ENCODE measurements at places on chromosomes 5 and 9.

DNA sequence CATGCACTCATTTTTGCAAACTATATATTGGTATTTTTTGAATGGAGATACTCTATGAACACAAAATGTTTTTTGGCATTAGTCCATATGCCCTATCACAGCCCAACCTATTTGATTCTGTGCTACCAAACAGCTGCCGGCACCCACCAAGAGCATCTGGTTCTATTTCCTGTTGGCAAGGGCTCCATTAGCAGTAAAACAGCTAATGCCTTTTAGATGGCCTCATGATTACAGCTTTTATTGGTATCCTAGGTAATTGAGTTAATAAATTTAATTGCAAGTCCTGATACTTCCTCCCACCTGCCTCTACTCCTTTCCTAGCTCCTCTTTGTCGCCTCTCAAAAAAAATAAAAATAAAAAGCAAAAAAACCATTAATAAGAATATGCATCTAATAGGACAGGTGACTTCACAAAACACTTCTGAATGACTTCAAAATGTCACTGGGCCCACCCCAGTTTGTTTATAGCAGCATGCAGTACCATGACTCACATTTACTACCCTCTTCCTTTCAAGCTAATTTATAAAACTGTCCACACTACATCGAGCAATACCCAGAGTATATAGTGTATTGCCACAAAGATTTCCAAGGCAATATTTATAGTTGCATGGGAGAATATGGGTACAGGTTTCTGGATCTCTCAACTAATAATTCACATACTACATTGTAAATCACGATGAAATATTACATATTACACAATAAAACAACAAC, 620.4 kb downstream of the SLCO4C1 start:
- no peak for DNase-seq
- no peak overlapping the region for H3K27ac ChIP-seq
- H3K4me3 ChIP-seq, result no peak overlapping the region
- H3K36me3 ChIP-seq, result no peaks in the 10 kb centered on the region
- no peaks in the 10 kb centered on the region for H3K4me1 ChIP-seq
- no peaks in the 10 kb centered on the region for H3K27me3 ChIP-seq

- H3K27ac ChIP-seq, result no peak overlapping the region
- DNase-seq, result no peak
- H3K4me3 ChIP-seq, result no peak overlapping the region
- no peaks in the 10 kb centered on the region for H3K4me1 ChIP-seq
These were observed 10.9 kb downstream of the ECM2 start for GRCh38 chr9:92524881-92525280.

GRCh38 chr9:4241552-4241951, 58.3 kb downstream of the GLIS3 start:
- no peak overlapping the region for H3K4me3 ChIP-seq
- no peak for DNase-seq
- no peaks in the 10 kb centered on the region for H3K27me3 ChIP-seq
- no peaks in the 10 kb centered on the region for H3K36me3 ChIP-seq

- no peak overlapping the region for H3K27ac ChIP-seq
- no peaks in the 10 kb centered on the region for H3K36me3 ChIP-seq
- H3K27me3 ChIP-seq, result no peaks in the 10 kb centered on the region
- no peak overlapping the region for H3K4me3 ChIP-seq
These were observed 6.7 kb upstream of the CDH6 start for GRCh38 chr5:31186672-31187267.

GRCh38 chr5:1562599-1562998, 38.8 kb upstream of the LPCAT1 start:
- H3K4me3 ChIP-seq, result no peak overlapping the region
- no peak for DNase-seq
- H3K4me1 ChIP-seq, result no peaks in the 10 kb centered on the region
- no peaks in the 10 kb centered on the region for H3K27me3 ChIP-seq
- H3K36me3 ChIP-seq, result no peaks in the 10 kb centered on the region
- no peak overlapping the region for H3K27ac ChIP-seq

GRCh38 chr5:38641003-38641402, 84.6 kb upstream of the LIFR start:
- no peak overlapping the region for H3K27ac ChIP-seq
- DNase-seq, result no peak
- H3K36me3 ChIP-seq, result no peaks in the 10 kb centered on the region
- no peaks in the 10 kb centered on the region for H3K27me3 ChIP-seq

- no peaks in the 10 kb centered on the region for H3K27me3 ChIP-seq
- no peaks in the 10 kb centered on the region for H3K36me3 ChIP-seq
- H3K4me3 ChIP-seq, result no peak overlapping the region
- DNase-seq, result no peak
- H3K4me1 ChIP-seq, result no peaks in the 10 kb centered on the region
These were observed 248.7 kb downstream of the TAF11L14 start for GRCh38 chr5:17882760-17883488.

DNA sequence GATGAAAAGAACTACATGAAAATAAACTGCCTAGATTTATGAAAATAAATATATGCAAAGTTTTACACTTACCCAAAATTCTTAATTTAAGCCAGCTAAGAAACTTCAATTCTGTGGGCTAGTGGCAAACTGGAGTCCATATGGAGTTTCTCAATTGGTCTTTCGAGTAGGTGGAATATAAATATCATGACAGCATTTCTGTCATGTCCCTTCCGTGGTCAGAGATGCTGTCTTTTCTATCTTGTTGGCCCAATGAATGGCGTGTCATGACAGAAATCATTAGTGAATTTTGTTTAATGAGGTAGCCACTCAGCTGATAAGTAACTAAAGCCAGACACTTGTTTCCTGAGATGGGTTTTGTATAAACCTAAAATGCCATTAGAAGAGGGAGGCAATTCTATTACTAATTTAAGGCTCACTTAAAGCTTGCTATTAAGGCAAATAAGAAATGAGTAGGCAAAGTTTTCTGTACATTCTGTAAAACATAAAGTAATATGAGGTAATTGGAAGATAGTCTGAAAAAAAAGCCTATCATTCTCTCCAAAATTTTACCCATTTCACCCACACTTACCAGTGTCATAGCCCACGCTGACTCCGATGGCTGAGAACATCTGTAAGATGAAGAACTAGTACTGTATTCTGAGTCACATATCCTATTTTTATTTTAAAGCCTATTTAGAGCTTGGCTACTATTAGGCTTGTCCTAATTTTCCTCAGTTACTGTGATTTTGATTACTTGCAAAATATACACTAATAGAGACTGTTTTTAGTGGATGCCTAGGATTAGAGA, 419.3 kb upstream of the MEF2C start:
- no peak overlapping the region for H3K4me3 ChIP-seq
- H3K36me3 ChIP-seq, result no peaks in the 10 kb centered on the region
- H3K27ac ChIP-seq, result no peak overlapping the region

DNA sequence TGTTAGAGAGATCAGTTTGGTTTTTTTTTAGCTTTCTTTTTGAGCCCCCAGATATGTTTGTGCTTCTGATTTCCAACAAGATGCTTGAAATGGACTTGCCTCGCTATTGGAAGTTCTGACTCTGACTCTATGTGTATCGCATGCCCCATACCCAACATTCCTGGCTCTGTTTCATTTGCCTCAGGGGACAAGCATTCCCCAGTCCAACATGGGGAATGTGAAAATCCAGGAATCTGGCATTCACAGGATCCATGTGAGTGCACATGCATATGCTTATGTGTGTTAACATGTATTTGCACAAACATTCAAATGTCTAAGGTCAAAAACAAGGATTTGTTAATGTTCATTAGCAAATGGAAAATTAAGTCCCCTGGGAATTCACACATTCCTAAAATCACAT, 233.9 kb downstream of the TLR4 start:
- no peaks in the 10 kb centered on the region for H3K27me3 ChIP-seq
- no peaks in the 10 kb centered on the region for H3K4me1 ChIP-seq
- DNase-seq, result no peak
- H3K4me3 ChIP-seq, result no peak overlapping the region
- H3K27ac ChIP-seq, result no peak overlapping the region

DNA sequence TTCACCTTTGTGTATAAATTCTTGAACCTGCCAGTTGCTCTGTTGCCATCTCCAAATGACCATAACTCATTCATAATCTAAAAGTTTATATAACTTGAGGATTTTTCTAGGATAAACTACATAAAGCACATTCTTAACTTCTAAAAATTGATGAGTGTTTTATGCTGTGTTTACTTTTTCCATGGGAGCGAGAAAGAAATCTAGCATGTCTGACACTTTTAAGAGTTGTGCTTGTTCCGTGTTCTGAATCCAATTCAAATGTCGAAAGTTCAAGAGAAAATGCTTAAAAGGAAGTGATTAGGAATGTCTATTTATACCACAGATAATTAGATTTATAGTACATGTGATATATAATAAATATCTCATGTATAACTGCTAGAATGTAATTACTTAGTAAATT, 154.4 kb downstream of the DEPDC1B start:
- DNase-seq, result no peak
- peaks cover 17% of the 10 kb centered on the region for H3K4me1 ChIP-seq
- no peak overlapping the region for H3K4me3 ChIP-seq
- no peaks in the 10 kb centered on the region for H3K36me3 ChIP-seq
- H3K27me3 ChIP-seq, result no peaks in the 10 kb centered on the region
- H3K27ac ChIP-seq, result no peak overlapping the region

GRCh38 chr5:143807401-143807800, 4.6 kb upstream of the HMHB1 start:
- no peak for DNase-seq
- H3K36me3 ChIP-seq, result no peaks in the 10 kb centered on the region
- no peak overlapping the region for H3K4me3 ChIP-seq
- H3K27me3 ChIP-seq, result no peaks in the 10 kb centered on the region
- no peaks in the 10 kb centered on the region for H3K4me1 ChIP-seq

GRCh38 chr5:73673161-73673591, 47.2 kb downstream of the ARHGEF28 start:
- H3K4me1 ChIP-seq, result no peaks in the 10 kb centered on the region
- no peaks in the 10 kb centered on the region for H3K27me3 ChIP-seq
- no peak overlapping the region for H3K4me3 ChIP-seq
- no peak overlapping the region for H3K27ac ChIP-seq
- DNase-seq, result no peak
- no peaks in the 10 kb centered on the region for H3K36me3 ChIP-seq

GRCh38 chr9:81108821-81109220, 580.5 kb downstream of the TLE1 start:
- DNase-seq, result no peak
- H3K27me3 ChIP-seq, result no peaks in the 10 kb centered on the region
- H3K36me3 ChIP-seq, result no peaks in the 10 kb centered on the region

DNA sequence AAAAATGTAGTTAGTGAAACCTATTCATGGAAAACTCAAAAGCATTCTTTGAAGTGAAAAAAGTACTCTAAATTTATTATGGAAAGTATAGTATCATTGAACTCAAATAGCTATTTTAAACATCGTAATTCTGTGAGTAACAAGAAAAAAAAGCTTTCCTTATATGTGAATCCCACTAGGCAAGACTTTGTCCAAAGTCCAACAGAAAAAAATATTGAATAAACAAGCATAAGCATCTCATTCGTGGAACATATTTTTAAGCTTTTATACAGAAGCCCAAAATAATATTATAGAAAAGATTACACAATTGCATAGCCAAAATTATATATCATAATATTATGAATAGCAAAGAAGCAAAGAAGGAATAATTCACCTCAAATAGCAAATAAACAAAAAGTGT, 79.4 kb upstream of the IFNE start:
- peaks cover 15% of the 10 kb centered on the region for H3K27me3 ChIP-seq
- no peaks in the 10 kb centered on the region for H3K36me3 ChIP-seq
- H3K4me3 ChIP-seq, result no peak overlapping the region
- H3K4me1 ChIP-seq, result peaks cover 4% of the 10 kb centered on the region
- no peak for DNase-seq

DNA sequence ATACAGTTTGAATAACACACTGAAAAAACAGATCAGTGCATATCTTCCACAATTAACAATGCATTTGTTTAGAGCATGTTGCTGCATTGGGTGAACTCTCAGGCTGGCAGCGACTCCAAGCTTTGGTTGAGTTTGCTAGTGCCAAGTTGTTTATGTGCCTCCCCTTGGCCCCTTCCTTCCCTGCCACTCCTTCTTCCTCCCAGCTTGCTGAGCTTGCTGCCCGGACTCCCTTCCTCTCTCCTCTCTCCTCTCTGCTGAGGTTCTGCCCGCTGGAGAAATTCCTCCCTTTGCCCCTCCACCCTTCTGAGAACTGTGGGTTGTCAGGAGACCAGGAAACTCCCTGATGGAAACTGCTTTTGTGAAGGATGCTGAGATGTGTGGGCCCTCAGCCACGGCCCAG, 247.3 kb downstream of the PDZD2 start:
- H3K27me3 ChIP-seq, result no peaks in the 10 kb centered on the region
- H3K4me1 ChIP-seq, result no peaks in the 10 kb centered on the region
- H3K36me3 ChIP-seq, result no peaks in the 10 kb centered on the region
- no peak for DNase-seq
- H3K4me3 ChIP-seq, result no peak overlapping the region
- no peak overlapping the region for H3K27ac ChIP-seq

GRCh38 chr5:159003045-159004030, 96.4 kb downstream of the EBF1 start:
- H3K27me3 ChIP-seq, result peaks cover 5% of the 10 kb centered on the region
- peaks cover 16% of the 10 kb centered on the region for H3K4me1 ChIP-seq
- no peaks in the 10 kb centered on the region for H3K36me3 ChIP-seq

DNA sequence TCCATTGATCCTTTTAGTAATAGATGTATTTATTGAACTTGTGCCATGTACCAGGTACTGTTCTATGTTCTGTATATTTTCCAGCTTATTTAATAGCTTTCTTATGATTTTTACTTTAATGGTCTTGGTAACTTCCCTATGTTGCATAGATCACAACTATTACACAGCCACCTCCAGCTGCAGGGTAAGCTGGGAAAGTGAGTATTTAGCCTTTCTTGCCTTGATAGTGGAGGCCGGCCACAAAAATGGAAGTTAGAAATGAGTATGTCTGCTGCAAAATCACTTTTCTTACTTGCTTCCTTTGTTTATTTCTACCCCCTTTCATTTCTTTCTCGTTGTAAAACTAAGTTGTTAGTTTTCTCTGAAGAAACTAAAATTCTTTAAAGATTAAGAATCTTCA, 43.1 kb upstream of the ANKDD1B start:
- no peaks in the 10 kb centered on the region for H3K27me3 ChIP-seq
- no peak overlapping the region for H3K4me3 ChIP-seq
- no peak overlapping the region for H3K27ac ChIP-seq
- peaks cover 6% of the 10 kb centered on the region for H3K36me3 ChIP-seq
- no peak for DNase-seq

DNA sequence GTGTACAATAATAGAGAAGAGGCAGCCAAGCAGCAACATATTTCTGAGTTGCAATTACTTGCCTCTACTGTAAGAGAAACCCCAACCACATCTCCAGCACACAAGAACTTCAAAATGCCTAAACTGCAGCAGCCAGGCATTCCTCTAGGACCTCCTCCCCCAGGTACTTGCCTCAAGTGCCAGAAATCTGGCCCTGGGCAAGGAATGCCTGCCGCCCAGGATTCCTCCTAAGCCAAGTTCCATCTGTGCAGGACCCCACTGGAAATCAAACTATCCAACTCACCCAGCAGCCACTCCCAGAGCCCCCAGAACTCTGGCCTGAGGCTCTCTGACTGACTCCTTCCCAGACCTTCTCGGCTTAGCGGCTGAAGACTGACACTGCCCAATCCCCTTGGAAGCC, 336.8 kb upstream of the RGMB start:
- DNase-seq, result no peak
- no peak overlapping the region for H3K4me3 ChIP-seq
- no peak overlapping the region for H3K27ac ChIP-seq
- no peaks in the 10 kb centered on the region for H3K36me3 ChIP-seq
- H3K4me1 ChIP-seq, result no peaks in the 10 kb centered on the region

GRCh38 chr5:158967541-158967940, 132.2 kb downstream of the EBF1 start:
- DNase-seq, result no peak
- H3K4me1 ChIP-seq, result no peaks in the 10 kb centered on the region
- no peaks in the 10 kb centered on the region for H3K27me3 ChIP-seq
- H3K27ac ChIP-seq, result no peak overlapping the region
- no peaks in the 10 kb centered on the region for H3K36me3 ChIP-seq

- peaks cover 29% of the 10 kb centered on the region for H3K36me3 ChIP-seq
- H3K4me1 ChIP-seq, result no peaks in the 10 kb centered on the region
- H3K4me3 ChIP-seq, result no peak overlapping the region
- H3K27ac ChIP-seq, result no peak overlapping the region
- DNase-seq, result no peak
These were observed 11.9 kb upstream of the DDX41 start for GRCh38 chr5:177528631-177529030.
